HT-29 (cell line): ENCODE measurements at places on chromosomes 4 and X. TPM values are rescaled to one million over a fixed set of nuclear protein-coding genes. Genes with fewer than 3 reads are reported as not detected.

MXD4 gene
- 41.7 and 46.8 TPM in 2 replicates for total RNA-seq

CTAG1A gene
- total RNA-seq: not detected in 2 replicates

GRCh38 chr4:188603646-188604045, 464.4 kb downstream of the TRIML1 start:
- DNase-seq: no peak

- DNase-seq: no peak
Observed at GRCh38 chr4:183842129-183842528, 63.0 kb upstream of the STOX2 start.

DNA sequence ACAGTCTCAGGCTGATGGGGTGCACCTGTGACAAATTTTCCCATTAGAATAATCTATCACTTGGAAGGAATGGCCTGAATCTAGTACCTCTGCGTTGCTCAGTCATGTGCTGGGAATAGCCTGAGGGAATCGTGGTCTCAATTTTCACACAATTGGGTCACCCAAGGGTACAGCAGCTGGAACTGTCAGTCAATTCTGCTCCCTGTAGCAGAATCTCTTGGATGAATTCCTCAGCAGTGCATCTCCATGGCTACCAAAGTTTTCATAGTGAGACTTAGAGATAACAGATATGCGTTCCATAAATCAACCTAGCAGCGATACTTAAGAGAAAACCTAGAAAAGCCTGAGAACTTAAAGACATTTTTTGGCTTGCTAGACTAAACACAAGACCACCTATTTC, 288.7 kb upstream of the CTSO start:
- DNase-seq: no peak

- peak; percentile 72 for DNase-seq
Observed at GRCh38 chr4:11634283-11634682, 205.6 kb upstream of the HS3ST1 start.

GRCh38 chrX:129590596-129590995, 50.5 kb downstream of the OCRL start:
- no peak for DNase-seq
